CD4-positive, alpha-beta T cell (primary cell): ENCODE measurements at places on chromosomes 2 and 18. TPM values are rescaled to one million over a fixed set of nuclear protein-coding genes. Genes with fewer than 3 reads are reported as not detected.

TOGARAM2 gene
- 2.0 TPM for total RNA-seq

SNTG2 gene
- total RNA-seq = 1.1 TPM

MREG gene
- 1.8 TPM for total RNA-seq

B3GNT7 gene
- total RNA-seq = 0.38 TPM

DNA sequence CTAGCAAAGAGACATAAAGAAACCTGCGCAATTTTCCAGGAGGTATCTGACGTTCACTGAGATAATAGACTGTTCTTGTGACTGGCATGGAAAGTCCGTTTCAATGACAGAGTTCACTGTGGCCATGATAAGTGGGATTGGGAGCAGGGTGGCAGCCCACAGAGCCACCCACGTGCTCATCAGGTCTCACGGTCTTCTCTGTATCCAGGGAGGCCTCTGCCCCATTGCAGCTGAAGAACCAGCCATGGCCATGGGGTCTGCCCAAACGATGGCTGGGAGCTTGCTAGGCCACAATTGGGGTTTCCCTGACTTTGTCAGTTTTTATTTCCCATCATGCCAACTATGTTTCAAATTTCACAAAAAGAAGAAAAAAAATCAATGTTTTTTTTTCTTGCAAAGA is 57.2 kb downstream of the PDCL3 start:
- DNase-seq = no peak

GRCh38 chr2:144011098-144011497 is 508.8 kb downstream of the ZEB2 start:
- DNase-seq = no peak

TNFAIP6 gene
- total RNA-seq = not detected

- DNase-seq = no peak
Measured at GRCh38 chr18:10194592-10194991, 259.8 kb upstream of the APCDD1 start.

- no peak for DNase-seq
Measured at GRCh38 chr2:200378652-200379290, 72.3 kb downstream of the SPATS2L start.

GRCh38 chr2:226439337-226439736 is 360.3 kb downstream of the IRS1 start:
- DNase-seq = no peak

MBD1 gene
- total RNA-seq = 107 TPM

RNF125 gene
- 107 TPM for total RNA-seq

NYAP2 gene
- not detected for total RNA-seq

- no peak for DNase-seq
Measured at GRCh38 chr2:113273027-113273551, 5.6 kb downstream of the PAX8 start.

- no peak for DNase-seq
Measured at GRCh38 chr2:795531-796041, 118.4 kb upstream of the TMEM18 start.

CD8B2 gene
- total RNA-seq = not detected
